Ureter (tissue), 1 donor: ENCODE measurements at places on chromosomes 4 and X.

DNA sequence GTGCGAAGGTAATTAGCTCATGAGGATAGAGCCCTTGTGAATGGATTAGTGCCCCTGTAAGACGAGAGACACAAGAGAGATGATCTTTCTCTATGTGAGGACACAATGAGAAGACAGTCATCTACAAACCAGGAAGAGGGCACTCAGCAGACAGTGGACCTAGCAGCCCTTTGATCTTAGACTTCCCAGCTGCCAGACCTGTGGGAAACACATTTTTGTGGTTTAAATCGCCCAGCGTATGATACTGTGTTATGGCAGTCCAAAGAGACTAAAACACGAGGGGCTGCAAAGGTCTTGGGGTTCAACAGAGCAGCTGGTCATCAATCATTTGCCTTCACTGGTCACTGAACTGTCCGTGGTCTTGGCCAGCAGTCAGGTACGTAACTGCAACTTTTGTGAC lies 9.2 kb upstream of the SYNPO2 start:
- DNase-seq: no peak

DNA sequence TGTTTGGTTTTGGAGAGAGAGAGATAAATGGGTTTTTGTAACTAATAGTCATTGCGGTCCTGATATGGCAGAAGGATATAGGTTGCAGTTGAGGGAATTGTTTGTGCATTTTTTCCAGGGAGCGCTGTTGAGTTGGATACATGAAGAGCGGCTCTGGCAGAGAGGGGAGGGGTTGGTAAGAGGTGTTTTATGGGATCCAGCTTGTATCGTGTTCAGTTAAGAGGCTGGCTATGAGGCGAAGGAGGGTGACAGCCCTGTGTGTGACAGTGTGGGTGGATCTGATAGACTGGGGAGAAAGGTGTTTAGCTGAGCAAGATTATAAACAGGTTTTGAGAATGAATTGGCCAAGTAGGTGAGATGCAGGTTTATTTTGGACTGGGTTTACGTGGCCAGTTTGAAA lies 1.5 kb downstream of the SPANXN4 start:
- no peak for DNase-seq

GRCh38 chr4:88295656-88296055 lies 11.3 kb upstream of the PPM1K start:
- no peak for DNase-seq

GRCh38 chr4:19544446-19545125 lies 707.1 kb upstream of the SLIT2 start:
- DNase-seq: no peak

DNA sequence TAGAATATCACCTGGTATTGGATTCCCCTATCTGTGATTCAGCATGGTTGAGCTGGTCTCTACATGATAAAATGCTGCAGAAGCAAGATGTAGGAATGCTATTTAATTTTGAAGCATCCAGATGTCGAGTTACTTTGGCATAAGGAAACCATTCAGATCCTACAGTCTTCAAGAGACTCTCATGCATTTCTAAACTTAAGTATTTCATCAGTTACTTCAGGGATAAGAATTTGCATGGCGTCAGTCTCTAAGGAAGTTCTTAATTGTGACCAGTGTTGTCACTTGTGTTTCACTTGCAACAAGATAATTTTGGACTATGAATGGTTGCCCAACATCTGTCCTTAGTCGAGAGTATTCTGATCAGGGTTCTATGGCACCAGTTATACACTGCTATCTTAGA lies 192.4 kb downstream of the CCNG2 start:
- no peak for DNase-seq

DNA sequence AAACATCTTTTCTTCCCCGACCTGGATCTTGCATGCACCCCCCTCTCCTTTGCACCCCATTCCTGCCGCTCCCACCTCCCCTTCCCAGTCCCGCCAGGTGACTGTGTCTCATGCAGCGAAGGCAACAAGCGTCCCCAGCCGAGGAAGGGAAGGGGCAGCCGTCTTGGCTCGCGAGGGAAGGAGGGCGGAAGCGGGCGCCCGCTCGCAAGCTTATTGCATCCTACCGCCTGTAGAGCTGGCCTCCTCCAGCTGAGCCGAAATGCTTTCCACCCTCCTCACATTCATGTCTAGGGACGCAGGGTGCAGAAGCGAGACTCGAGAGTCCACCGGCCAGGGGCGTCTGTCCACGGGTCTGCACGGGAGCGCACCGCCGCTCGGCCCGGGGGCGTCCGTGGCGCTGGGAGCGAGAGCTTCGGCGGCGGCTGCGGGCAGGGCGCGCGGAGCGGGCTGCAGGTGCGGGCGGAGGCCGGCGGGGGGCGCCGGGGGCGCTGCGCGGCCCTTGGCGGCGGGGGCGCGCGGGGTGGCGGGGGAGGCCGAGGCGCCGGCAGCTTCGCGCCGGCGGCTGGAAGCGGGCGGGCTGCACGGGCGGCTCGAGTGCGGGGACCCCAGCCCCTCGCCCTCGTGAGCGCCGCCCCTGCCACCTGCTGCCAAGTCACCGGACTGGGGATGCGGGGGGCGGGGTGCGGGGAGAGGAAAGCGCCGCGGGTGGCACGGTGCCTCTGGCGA lies at the start of gene KCNIP4:
KCNIP4 (minus strand) TSS at position 426 of the 726 bp plus-strand sequence.
- DNase-seq: no peak

- no peak for DNase-seq
Observed at GRCh38 chr4:40412866-40413795, 78.0 kb downstream of the CHRNA9 start.

DNA sequence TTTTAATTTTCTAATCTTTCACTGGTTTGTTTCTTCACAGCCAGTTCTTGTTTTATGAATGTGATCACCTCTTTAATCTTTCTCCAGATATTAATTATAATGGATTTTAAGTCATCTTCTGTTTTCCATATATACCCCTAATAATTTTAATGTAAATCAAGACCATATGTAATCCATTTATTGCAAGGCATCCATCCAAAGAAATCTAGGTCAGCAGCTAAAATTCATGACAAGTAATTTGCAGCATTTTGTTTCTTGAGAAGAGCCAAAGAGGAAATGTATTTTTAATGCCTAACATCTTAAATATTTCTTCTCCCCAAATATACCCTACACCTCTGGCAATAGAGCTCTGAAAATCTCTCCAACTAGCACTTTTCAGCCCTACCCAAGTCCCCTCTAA lies 81.1 kb downstream of the SUPT20HL2 start:
- no peak for DNase-seq

DNA sequence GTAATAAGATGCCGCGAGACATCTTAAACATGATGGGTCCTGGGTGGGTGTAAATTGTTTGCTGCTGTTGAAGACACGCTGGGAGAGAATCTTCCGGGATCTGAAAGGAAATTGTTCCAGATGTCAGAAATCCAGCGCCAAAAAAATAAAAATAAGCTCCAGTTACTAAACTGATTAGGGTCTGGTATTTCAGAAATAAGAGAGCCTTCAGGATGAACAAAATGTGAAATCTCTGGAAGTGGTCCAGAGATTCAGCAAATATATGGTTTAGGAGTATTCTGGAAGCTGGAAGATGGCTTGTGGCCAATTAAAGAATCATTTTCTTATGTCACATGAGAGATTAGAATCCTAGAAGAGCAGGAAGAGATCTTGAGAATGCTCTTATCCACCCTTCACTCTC lies 75.8 kb upstream of the NHS start:
- DNase-seq: no peak

DNA sequence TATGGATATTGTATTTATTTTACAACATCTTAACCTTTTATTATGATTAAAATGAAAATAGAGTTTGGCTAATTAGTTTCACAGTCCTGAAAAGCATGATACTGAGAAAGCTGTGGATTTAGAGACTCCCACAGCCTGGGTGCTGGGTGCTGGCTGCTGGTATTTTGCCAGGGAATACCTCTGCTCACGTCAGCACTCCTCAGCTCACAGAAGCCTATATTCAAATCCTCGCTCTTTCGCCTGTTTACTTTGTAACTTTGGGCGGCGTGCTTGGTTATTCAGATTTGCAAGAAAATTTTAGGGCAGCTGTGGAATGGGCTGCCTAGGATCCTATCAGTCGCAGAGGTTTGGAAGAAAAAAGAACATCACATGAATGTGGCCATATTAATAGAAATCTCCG lies 261.8 kb downstream of the DCTD start:
- DNase-seq: no peak

- no peak for DNase-seq
Observed at GRCh38 chrX:29587107-29587506, 628.3 kb upstream of the MAGEB2 start.

DNA sequence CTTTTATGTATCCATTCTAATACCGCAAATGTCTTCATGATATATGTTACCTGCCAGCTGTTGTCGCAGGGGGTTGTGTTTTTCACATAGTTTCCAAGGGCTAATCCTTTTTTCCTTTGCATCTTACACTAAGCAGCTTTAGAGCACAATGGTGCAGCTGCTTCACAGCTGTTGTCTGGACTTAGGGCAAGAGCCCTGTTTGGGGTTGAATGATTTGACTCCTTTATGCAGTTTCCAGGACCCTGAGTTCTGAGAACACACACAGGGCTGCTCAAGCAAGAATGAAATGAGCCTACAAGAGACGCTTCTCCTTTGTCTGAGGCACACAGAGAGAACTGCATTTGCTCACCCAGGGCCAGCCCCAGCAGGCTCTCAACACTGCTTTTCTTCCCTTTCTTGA lies 20.2 kb downstream of the CCNG2 start:
- DNase-seq: no peak

DNA sequence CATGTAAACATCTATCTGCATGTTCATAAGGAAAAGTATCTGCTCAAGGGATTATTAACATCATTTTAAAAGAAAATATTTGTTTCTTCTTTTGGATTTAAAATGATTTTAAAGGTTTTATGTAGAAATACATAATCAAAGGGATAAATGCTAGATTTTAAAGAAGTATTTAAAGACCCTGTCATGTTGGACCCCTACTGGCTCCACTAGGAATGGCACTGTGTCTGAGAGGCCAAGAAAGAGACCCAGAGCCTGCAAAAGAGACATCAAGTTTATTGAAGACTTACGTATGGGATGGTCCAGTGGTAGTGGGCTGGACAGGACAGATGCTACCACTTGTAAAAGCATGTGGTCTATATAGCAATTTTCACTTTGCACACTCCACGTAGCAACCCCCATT lies 78.7 kb upstream of the PCDH18 start:
- no peak for DNase-seq

DNA sequence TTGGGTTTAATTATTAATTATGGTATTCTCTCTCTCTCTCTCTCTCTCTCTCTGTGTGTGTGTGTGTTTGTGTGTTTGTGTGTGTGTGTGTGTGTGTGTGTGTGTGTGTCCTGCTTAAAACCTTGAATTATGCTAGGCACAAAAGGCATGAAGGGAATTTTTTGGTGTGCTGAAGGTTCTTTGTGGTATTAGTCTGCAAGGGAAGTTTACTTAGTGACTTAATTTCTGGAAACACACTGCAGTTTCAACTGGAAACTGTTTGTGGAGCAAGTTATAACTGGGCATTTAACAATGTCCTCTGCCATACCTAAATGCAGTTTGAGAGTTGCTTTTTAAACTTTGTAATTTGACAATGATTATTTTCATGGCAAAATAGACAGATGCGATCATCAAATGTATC lies 111.7 kb downstream of the FRMPD4 start:
- DNase-seq: no peak

DNA sequence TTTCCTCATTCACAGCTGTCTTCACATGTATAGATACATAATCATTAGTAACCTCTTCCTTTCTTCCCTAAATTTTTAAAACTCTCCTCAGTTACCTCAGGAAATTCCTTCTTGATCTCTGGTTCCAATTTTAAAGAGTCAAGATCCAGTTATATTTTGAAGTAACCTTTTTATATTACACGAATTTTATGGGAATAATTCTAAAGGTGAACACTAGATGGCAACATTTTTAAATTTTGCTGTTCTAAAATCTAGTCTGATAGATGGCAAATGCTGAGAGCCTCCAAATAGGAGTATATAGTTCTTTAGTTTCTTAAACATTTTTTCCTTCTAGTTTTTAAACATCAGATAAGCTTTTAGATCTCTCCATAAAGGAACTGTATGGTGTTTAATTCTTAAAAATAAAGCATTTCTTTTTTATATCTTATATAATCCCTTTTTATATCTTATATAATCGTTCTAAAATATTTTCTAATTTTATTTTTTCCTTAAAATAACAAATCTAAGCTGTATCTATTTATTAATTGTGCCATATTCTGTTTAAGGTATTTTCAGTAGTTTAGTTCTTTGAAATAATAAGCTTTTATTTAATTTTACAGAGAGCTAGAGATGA lies 37.9 kb upstream of the PAPSS1 start:
- DNase-seq: no peak
